ENCODE measurements at places on chromosomes 11 and 22.

- DNase-seq = no peak
Observed at GRCh38 chr11:113019711-113020110, 58.5 kb downstream of the NCAM1 start.

GRCh38 chr11:90221803-90222458 is 918 bp downstream of the CHORDC1 start:
- no peak for DNase-seq

DNA sequence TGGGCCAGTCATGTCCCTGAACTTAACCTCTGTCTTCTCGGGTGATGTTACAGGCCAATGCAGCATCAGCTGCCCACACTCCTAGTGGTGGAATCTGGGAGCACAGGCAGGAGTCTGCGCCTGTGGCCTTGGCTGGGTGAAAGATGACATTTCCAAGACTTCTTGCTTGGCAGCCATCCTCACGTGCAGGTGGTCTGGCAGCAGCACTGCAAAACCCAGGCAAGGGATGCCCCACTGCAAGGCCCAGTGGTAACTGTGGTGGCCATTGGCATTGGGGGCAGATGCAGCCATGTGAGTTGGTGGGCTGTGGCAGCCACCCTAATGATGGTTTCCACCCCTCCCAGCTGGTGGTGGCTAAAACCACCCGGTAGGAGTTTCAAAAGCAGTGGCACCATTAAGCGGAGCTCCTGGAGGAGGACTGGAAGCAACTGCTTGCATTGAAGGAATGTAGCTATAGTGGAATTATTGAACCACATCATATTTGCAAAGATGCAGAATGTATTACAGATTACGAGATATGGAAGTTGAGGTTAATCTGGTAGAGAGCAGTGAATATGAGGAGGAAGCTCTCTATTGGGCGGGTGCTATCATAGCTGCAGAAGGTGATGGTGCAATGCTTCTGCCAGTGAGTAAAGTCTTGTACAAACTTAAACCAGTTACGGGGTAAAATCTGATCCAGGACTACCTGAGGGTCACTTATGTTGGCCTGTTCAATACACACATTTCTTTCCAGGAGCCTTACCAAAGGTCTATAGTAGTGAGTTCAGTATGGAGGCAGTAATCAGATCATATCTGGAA is 120.7 kb upstream of the TOP3B start:
- no peak for DNase-seq

GRCh38 chr11:33608386-33608785 is 92.2 kb downstream of the C11orf91 start:
- no peak for DNase-seq

DNA sequence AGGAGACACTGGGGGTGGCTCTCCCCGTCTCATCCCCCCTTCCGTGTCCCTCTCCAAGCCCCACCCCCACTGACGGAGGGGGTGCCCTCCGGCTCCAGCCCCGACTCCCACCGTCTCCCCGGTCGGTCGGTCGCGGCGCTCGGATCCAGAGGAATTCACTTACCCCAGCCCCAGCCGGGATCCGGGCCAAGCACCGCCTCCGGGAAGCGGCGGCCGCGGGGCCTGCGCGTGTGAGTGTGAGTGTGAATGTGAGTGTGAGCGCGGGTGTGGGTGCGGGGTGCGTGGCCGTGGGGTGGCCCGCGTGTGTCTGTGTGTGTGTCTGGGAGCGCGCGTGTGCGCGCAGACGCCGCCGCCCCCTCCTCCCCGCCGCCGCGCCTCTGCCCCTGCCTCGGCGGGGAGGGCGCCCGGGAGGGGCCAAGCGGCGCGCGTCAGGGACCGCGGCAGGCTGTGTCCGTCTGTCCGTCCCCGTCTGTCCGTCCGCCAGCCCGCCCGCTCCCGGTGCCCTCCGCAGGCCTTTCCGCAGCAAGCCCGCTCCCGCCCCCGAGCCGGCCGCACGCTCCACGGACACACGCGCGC is at the start of gene ELFN2:
ELFN2 (minus strand) TSS at position 345 of the 576 bp plus-strand sequence. CDS start 51,945 bp downstream, outside the sequence.
- peak; percentile 54 for DNase-seq

Data from cardiac muscle cell (in vitro differentiated cells and primary cell).